Activated gamma-delta T cell (primary cell): ENCODE measurements at places on chromosomes 13 and 19.

DNA sequence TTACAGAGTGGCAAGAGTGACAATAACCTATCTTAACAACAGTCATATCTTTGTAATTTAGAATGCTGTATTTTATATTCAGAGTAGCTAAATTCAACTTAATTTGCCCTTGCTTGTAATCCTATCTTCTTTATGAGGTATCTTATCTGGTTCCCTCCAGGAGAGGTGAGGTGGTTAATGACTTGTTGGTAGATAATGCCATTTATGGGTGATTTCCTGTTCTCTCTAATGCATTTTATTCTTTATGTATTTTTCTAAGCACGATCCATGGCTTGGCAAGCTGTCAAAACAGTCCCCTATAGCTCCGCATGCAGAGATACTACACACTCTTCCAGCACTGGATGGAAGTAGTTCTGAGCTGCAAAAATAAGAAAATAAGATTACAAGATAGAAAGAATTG, 267.9 kb downstream of the LMO7 start:
- DNase-seq: no peak

DNA sequence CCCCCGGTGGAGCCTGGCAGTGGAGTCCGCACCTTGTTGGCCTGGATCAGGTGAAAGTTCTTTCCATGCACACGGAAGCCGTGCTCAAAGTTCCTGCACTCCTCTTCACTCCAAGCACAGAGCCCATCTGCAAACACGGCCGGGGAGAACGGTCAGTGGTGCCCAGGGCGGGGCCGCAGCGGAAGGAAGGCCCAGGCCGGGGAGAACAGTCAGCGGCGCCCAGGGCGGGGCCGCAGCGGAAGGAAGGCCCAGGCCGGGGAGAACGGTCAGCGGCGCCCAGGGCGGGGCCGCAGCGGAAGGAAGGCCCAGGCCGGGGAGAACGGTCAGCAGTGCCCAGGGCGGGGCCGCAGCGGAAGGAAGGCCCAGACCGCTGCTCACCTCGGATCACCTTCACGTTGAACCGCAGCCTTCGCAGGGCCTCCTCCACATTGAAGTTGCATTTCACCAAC, 20.6 kb upstream of the PLPP2 start:
- no peak for DNase-seq

DNA sequence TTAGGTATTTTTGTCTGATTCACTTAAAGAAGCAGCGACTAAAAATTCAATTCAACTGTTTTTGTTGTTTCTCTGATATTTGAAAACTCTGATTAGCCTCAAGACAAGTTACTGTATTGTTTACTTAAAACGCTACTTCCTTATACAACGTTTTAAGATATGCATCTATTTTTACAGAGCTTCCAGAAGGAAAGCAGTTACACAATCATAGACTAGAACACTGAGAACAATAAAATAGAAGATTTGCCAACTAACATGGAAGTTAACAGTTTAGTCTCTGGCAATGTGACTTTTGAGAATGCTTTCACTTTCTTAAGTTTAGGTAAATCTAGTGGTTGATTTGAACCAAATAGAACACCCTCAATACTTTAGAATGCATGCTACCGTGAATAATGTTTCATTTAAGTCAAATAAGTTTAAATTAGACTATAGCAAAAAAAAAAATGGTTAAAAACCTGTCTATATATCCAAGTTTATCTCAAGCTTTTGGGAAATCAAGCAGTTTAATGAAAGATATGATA, 614.8 kb downstream of the DACH1 start:
- no peak for DNase-seq

GRCh38 chr19:369256-369655, 24.7 kb upstream of the MIER2 start:
- DNase-seq: no peak

DNA sequence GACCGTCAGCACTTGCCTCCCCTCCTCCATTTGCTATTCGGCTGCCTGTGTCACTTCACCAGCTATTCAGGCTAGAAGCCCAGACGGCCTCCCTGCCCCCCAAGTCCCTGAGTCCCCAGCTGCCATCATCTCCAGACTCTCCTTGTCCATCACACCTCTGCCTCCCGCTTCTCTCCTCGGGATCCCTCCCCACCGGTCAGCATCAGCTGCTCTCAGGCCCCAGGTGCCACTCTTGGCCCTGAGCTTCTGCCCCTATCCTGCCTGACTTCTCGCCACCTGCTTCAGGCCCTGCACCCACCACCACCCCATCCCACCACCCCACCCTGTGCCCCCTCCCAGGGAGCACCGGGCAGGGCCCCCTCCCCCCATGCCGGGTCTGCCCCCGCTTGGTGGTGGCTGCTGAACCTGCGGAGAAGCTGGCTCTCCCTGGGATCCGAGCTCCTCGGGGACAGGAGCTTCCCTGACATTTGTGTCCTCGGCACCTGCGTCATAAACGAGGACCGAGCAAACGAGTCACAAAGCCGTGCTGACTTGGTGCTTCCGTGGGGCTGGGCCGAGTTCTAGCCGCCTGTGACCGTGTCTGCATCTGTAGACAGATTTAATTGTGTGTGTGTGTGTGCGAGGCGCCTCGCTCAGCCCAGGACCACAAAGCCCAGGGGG, 70.3 kb upstream of the MCF2L start:
- no peak for DNase-seq

DNA sequence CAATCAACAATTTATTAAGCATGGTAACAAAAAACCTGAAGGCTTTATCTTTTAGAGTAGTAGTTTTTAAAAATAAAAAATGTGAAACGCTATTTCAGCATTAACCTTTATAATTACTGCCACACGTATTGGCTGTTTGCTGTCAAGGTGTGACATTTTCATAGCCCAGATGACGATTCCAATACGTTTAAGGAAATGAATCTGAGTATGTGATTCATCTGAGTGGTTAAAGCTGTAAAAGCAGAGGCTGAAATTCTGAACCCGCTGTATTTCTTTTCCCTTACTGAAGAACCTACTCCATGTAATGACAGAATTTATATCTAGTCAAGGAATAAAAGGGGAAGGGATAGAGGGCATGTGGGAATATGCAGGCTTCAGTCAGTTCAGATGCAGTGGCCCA, 166.0 kb downstream of the LMO7 start:
- DNase-seq: no peak

GRCh38 chr13:70310396-70311119, 202.3 kb upstream of the KLHL1 start:
- no peak for DNase-seq

DNA sequence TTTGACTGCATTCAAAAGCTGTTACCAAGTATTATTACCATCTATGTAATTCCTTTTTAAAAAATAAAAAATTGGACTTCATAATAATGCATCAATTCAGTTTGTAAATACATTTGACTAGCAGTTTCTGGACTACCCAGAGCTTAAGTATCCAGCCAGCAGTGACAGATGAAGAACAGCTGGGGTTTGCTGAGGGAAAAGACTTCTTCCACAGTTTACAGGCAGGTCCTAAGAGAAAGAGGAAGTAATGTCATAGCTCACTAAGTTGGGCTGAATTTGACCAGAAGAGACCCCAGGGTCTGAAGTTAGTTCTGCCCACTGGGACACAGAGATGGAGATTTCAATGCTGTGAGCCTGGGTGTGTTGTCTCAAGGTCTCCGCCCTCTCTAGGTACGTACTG, 96.4 kb downstream of the MBNL2 start:
- DNase-seq: no peak

DNA sequence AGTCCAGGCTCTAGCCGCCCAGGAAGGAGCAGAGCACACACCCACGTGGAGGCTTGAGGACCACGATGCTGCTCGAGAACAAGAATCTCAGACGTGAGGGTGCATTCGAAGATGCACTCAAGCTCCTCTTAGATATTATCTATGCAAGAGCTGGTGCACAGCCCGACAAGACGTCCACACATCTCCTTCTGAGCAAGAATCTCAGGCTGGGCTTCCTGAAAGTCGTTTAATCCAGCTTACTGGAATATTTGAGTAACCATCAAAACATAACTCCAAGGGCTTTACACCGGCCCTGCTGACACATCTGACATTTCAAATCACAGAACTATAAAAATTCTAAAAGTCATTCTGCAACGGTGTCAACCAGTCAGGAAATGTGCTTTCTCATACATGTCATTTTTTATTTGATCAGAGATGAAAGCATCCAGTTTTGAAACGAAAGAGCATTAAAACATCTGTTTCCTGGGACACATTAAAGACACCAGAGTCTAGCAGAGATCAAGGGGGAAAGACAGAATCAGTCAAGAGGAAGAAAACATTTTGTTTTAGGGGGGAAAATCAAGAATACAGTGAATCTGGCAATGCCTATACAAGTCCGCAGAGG, 177.7 kb upstream of the IRS2 start:
- no peak for DNase-seq
